ENCODE measurements at places on chromosomes 4 and X.

DNA sequence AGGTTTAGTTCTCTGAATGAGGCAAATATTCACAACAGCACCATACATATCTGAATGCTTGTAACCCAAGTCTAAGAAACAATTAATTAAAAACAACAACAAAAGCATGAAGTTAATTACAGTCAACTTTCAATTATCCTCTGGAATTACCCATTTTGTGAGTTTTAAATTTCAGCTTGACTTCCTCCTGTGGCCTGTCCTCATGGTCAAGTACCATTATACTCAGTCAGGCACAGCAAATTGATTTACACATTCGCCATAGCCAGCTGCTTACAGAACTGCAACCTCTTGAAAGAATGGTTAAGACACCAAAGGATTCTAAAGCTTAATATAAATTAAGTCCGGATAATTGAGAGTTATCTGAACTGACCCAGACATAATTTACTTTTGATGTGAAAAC is 306.5 kb downstream of the CAMK2D start:
- no peak for DNase-seq

DNA sequence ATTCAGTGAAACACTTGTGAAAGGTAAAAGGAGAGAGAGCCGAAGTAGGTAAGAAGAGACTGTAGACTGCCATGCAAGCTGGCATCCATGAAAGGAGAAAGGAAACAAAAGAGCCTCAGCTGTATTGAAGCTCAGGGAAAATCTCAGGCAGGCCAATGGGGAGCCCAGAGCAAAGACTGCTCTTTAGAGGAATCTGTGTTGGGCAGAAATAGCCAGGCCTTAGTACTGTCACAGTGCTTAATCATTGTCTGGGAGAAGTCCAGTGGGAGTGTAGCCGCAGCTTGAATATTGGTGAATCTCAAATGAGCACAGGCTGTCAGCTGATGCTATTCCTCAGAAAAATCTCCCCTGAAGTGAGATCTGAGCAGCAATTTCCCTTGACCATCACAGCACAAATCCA is 27.6 kb downstream of the CYLC1 start:
- no peak for DNase-seq

DNA sequence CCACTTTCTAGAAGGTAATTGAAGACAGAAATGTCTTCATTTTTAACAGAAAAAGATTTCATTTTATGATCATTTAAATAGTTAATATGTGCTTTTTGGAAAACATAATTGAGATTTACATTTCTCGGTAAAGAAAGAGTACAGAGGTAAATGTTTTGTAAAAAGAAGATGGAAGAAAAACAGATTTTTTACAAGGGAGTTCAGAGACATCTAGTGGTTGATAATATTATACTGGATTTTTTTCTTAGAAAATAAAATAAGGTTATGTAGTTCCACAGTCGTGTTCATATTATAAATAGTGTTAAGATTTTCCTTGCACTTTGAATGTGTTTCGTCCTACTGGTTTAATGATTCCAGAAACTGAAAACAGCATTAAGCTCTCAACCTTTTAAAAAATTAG is 60.6 kb downstream of the SMARCA1 start:
- DNase-seq: no peak

- peak; percentile 82 for DNase-seq
These were observed 85.5 kb downstream of the STARD8 start for GRCh38 chrX:68732906-68733493.

DNA sequence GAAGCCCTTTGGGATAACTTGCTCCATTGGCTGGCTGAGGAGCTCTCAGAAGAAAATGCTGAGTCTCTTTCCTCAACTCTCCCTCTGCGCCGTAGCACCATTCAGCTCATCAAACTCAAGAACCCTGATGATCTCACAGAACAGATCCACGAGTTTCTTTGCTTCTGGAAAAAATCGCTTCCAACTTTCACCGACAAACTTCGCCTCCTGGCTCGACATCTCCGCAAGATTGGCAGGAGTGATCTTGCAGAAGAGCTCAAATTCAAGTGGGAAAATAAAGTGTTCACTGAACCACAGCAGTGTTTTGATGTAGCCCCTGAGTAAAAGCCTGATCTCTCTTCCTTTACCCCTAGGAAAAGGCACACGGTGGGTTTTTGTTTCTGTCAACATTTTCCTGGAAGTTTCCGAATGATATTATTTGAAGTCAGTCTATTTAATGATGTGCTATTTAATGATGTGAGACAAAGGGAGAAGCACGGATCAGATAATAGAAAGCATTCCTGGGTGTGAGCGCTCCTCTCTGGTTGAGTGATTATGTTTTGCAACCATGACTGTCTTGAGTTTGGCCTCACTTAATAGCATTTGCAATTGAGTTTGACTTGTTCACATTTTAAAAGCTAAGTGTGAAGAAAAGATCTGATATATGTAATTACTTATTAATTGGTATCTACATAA is 62.2 kb downstream of the DTHD1 start:
- no peak for DNase-seq

DNA sequence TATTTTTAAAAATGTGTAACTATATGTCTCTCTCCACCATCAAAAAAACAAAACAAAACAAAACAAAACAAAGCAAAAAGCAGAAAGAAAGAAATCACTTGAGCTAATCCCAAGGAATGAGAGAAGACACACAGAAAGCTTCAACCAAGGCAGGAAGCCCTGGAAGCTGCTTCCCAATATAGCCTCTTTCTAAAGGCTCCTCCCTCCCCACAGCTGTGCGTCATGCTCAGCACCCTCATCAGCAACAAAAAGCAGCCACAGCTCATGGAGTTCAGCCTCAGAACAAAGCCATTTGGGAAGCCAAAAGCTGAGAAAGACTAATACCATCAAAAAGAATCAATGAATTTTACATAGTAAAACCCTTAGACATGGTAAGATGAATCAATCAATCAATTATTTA is 501.6 kb upstream of the SMIM31 start:
- peak; percentile 5 for DNase-seq

DNA sequence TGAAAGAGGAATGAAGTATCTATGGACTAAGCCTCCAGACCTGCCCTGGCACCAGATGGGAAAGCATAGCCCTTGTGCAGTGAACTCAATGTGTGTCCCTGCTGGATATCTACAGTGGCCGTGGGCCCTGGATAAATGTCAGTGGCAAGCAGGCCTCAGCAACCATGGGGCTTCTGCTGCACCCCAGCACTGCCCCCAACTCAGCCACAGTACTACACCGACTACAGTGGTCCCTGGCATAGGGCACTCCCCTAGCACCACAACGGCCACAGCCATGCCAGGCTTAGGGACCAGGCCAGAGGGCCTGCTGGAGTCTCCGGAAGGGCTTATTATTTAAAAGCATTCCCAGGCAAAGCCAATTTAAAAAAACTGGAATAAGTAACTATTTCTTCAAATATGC is 459.1 kb downstream of the SH2D1A start:
- DNase-seq: no peak

- DNase-seq: peak; percentile 48
These were observed 35.4 kb upstream of the SORCS2 start for GRCh38 chr4:7156761-7157488.

- DNase-seq: no peak
These were observed 48.3 kb upstream of the GPR174 start for GRCh38 chrX:79096145-79096556.
